ENCODE measurements at places on chromosomes 6 and 20. TPM values are rescaled to one million over a fixed set of nuclear protein-coding genes. Genes with fewer than 3 reads are reported as not detected.

KIAA1755 gene
- not detected for total RNA-seq

DDO gene
- not detected for total RNA-seq

CST7 gene
- 92.4 TPM for total RNA-seq

DEFB124 gene
- not detected for total RNA-seq

GPSM3 gene
- 260 TPM for total RNA-seq

TRAM2 gene
- total RNA-seq: 5.0 TPM

FAM8A1 gene
- 14.2 TPM for total RNA-seq

ADGRB3 gene
- total RNA-seq: not detected

GPLD1 gene
- total RNA-seq: 0.34 TPM

IFT52 gene
- 17.4 TPM for total RNA-seq

NR2E1 gene
- total RNA-seq: not detected

PTCRA gene
- total RNA-seq: not detected

- DNase-seq: no peak
These were observed 20.5 kb downstream of the FYN start for GRCh38 chr6:111852725-111853124.

GRCh38 chr20:63689046-63690002 is 7.1 kb upstream of the TNFRSF6B start:
- DNase-seq: no peak

- DNase-seq: no peak
These were observed 298.7 kb upstream of the MARCKS start for GRCh38 chr6:113558431-113558830.

GRCh38 chr6:131828951-131829350 is 21.1 kb downstream of the ENPP1 start:
- DNase-seq: no peak

DNA sequence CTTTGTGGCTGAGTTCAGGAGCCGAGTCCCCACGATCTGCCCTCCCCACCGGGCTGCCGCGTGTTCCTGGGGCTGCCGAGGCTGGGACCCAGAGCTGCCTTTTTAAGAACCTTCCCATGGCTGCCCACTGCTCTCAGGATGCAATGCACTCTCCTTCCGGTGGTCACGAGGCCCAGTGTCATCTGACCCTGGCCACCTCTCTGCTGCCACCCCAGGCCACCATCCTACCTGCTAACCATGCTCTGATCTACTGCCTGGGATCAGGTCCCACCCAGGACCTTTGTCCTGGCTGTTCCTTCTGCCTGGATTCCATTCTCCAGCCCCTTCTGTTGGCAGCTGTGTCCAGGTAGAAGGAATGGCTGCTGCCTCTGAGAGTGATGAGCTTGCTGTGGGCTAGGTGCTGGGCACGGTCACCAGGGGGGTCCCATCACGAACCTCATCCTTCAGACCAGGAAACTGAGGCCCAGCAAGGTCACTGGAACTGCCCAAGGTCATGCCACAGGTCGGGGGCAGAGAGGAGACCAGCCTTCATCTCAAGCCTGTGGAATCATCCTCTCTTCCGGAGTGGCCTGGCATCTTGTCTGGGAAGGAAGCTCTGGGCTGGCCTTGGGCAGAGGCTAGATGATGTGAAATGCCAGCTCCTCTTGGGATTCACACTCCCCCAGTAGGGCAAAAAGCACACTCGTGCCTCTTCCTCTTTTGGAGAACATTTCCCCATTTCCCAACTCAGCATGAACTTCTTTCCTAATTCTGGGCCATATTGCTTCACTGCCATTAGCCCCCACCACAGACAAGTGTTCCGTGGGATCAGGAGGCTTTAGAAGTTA is 20.5 kb downstream of the PCK1 start:
- DNase-seq: no peak

DNA sequence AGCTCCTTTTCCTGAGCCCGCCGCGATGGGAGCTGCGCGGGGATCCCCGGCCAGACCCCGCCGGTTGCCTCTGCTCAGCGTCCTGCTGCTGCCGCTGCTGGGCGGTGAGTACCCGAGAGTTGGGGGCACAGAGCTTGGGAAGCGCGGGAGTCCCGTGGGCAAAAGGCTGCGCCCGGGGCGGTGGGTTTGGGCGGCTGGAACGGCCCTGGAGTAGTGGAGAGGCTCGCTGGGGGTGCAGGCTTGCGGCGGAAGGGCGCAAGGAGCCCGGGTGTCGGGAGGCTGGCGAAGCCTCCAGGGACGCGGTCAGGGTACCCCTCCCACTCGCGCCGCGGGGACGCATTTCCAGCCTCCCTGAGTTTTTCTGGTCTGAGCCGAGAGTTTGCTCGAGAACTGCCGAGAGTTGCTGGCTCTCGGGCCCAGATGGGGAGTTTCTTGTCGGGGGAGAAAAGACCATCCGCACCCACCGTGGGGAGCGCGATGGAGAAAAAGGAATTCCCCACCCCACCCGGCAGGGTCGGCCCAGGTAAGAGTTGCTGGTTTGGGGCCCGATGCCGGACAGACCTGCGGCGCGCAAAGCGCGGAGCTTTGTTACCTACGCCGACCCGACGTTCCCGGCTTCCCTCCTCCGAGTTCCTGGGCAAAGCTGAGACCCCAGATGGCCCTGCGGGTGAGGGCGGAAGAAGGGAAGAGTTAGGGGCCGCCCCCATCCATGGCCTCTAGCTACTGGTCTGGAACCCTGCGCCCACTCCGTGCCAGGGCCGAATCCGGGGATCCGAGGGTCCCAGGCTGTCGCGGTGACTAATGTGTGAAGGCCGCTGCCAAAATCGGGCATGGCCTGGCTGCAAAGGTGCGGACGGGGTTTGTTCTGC is 584 bp downstream of the PTK7 start:
- DNase-seq: peak; percentile 48

DNA sequence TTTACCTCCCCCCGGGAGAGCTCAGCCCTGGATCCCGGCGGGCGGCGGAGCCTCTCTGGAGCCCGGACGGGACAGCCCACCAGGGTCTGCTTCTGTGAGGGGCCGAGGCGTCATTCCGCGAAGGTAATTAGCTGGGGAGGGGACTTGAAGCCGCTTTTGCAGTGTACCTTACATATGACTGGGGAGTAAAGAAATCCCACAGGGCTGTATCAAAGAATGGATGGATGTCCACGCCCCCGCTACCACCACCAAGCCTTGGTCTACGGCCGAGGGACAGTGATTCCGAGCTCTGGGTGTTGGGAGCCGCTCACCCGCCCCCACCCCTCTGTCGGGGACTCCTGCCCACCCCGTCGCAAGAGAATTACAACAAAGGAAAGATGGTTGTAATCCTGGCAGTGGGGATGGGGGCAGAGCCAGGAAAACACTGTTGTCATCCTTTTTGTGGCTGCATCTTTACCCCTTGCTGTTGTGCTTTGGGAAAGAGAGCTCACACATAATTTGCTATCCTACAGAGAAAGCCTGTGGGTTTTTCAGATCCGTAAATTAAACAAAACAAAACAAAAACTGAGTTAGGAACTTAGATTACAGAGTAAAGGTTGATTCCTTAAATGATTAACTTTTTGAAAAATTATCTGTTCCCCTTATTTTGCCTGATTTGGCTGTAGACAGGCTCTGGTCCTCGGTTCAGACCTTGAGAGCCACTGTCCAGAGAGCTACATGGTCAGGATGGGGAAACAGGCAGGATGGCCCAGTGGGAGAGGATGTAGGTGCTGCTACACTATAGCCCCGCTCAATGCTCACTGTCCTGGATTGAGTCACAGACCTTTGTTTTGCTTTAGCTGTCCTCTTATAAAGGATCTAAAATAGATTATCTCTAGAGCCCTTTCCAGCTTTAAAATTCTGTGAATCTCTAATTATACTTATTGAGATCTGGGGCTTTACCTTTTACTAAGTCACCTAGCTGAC is 997 bp upstream of the FBXO30 start:
- DNase-seq: no peak

- peak; percentile 55 for DNase-seq
These were observed 47.1 kb upstream of the ENTPD6 start for GRCh38 chr20:25148181-25148981.

GRCh38 chr6:125469915-125470314 is 168.1 kb upstream of the HDDC2 start:
- no peak for DNase-seq

- no peak for DNase-seq
These were observed 2.5 kb upstream of the HLA-DRA start for GRCh38 chr6:32436995-32437836.

GRCh38 chr20:19880256-19881079 is 122.4 kb downstream of the RIN2 start:
- no peak for DNase-seq

DNA sequence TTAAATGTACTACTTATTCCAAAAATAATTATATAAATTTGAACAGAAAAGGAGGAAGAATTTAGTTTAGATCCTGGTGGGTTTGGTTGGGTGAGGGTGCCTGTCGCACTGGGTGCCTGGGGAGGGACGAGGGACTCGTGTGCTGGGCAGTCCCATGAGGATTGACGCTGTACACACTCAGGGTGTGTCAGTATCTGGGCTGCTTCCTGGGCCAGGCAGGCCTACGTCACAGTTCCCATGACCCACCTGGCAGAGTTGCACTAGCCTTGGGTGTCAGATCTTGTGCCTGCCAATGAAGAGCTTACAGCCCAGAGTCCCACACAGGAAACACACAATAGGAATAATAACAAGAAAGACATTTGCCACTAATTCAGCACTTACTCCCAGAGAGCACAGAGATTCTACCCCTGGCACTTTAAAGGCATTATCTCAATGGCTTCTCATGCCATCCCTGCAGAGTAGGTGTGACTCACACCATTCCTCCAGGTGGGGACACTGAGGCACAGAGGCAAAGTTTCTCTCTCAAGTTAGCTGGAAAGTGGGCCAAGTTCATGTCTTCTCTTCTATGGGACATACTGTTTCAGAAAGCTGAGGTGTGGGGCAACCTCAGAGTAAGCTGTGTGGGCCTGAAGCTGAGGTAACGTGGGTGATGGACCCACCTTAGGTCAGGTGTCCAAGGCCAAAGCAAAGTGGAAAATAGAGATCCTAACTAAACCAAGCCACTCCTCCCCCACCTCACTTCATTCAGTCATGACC is 1.3 kb upstream of the SDCBP2 start:
- DNase-seq: no peak

GRCh38 chr6:134956676-134957075 is 6.8 kb upstream of the ALDH8A1 start:
- DNase-seq: no peak

- no peak for DNase-seq
These were observed 190.2 kb downstream of the BMP7 start for GRCh38 chr20:57076152-57076652.

- DNase-seq: no peak
These were observed 257.8 kb downstream of the GMDS start for GRCh38 chr6:1987640-1988039.

DNA sequence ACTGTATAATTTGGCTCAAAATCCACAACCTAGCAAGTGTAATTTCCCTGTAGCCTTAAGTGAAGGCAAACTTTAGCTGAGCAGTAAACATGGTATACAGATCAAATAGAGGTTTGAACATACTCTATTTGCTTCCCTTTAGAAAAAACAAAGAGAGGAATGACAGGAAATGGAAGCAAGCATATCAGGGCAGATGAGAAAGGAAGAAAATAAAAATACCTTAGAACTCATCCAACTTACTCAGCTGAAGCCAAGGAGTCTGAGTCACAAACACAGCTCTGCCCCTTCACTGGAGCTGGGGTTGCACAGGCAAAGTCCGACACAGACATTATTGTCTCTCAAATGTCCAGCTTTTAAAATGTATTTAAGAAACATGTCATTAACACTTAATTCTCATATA is 379.9 kb upstream of the IRAK1BP1 start:
- DNase-seq: no peak

- no peak for DNase-seq
These were observed 30.3 kb upstream of the VEGFA start for GRCh38 chr6:43739642-43740091.

GRCh38 chr6:142500250-142500786 is 198.5 kb downstream of the ADGRG6 start:
- DNase-seq: no peak

DNA sequence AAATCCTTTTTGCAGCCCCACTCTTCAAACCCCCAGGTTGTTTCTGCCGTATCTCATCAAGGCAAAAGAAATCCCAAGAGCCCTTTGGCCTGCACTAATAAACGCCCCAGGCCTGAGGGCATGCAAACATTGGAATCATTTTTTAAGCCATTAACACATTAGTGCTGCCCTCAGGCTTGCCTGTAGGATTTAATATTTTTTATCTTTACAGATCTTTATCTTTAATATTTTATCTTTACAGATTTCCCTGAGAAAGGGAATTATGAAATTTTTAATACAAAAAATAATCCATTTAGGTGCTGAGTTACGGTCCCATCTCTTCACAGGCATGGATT is 14.7 kb downstream of the GTPBP2 start:
- no peak for DNase-seq

- no peak for DNase-seq
These were observed 298.8 kb downstream of the ZNF217 start for GRCh38 chr20:53294804-53295203.

DNA sequence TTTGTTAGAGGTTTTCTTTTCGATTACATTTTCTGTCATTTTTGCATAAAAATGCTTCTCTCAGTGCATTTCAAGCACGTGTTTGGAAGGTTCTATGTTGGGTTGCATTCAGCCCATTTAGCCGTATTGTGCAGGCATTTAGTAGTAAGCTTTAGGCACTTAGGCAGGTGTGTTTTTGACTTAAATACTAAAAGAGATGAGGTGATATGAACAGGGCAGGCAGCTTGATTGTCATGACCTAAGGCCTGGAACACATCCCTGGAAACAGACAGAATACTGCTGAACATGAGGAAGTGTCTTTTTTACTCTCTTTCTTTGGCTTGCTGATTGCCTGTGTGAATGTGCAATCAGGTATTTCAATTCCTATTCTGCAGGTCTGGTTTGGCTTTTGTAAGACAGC is 610.5 kb upstream of the MAN1A1 start:
- DNase-seq: no peak

DNA sequence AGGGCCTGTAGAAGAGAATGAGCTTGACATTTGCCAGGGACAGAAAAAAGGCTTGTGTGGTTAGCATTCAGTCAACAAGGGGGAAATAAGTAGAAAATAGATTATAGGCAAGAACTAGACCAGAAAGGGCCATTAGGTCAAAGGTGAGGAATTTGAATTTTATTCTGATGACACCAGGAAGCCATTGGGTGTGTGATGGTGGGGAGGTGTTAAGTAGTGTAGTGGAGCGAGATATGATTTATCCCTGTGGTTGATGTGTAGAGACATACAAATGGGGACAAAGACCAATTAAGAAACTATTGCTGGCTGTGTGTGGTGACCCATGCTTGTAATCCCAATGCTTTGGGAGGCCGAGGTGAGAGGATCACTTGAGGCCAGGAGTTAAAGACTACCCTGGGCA is 11.0 kb downstream of the DSTN start:
- DNase-seq: no peak

GRCh38 chr6:115691433-115691832 is 369.3 kb downstream of the FRK start:
- no peak for DNase-seq

- no peak for DNase-seq
These were observed 9.9 kb upstream of the GTSF1L start for GRCh38 chr20:43736588-43737158.

DNA sequence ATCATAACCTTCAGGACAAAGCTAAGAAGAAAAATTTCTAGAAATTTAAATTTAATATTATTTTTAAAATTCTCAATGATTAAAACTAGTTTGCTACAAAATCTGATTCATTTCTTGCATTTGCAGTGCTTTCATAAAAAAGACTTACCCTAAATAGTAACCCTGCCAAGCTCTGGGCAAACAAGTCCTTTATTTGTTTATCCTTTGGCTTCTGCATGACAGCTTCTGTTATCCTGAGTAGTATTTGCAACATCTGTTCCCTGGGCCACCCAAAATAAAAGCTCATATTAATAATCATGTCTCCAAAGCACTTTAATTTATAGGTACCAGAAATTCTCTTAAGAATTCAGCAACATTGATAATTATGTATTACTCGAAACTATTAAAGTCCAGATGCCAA is 101.3 kb downstream of the RALGAPA2 start:
- DNase-seq: no peak
